ENCODE measurements at places on chromosomes 2 and 18. TPM values are rescaled to one million over a fixed set of nuclear protein-coding genes. Genes with fewer than 3 reads are reported as not detected.

Gene FNDC4
- 0.10 TPM for total RNA-seq

Gene TRAK2
- total RNA-seq, result 24.7 TPM

Gene DLGAP1
- 0.36 TPM for total RNA-seq

Gene C18orf54
- 10.4 TPM for total RNA-seq

Gene SPIRE1
- 10.9 TPM for total RNA-seq

Gene TOGARAM2
- total RNA-seq, result 5.8 TPM

Gene FBXO36
- 0.42 TPM for total RNA-seq

Gene EVX2
- not detected for total RNA-seq

Gene ANKRD36
- 36.7 TPM for total RNA-seq

Gene CTLA4
- total RNA-seq, result 118 TPM

Gene TCF23
- total RNA-seq, result not detected

Gene UGT1A3
- not detected for total RNA-seq

Gene ATP8B1
- 0.16 TPM for total RNA-seq

Gene POTEJ
- total RNA-seq, result not detected

Gene PLGLB1
- 1.1 TPM for total RNA-seq

DNA sequence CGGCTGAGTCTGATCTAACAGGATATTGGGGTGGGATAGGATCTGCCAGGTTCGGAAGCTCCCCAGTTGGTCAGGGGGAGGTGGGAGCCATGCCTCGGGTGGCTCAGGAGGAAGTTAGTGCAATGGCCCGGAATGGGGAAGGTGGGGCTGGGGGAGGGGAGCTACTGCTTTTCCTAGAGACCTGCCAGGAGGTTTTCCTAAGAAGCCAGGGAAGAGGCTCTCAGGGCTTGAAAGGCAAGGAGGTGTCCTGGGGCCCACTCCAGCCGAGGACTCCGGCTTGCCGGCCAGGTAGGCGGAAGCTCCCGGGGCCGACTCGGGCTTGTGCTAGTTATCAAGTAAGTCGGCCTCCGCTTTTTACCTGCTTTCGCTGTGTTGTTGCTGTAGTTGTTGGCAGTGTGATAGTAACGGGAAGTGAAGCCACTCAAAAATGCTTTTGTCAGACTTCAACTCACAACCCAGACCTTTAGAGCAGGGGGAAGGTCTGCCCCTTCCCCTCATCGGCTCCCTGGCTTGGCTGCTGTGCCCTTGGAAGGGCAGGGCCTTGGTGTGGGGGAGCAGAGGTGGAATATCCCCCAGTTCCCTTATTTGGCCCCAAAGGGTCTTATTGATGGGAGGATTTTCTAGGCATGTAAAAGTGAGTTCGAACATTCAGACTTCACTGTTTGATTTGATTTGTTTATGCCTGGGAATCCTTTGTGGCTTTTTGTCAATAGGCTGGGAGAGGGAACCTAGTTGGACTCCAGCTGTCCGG is 5.4 kb downstream of the GDF7 start:
- DNase-seq, result no peak

DNA sequence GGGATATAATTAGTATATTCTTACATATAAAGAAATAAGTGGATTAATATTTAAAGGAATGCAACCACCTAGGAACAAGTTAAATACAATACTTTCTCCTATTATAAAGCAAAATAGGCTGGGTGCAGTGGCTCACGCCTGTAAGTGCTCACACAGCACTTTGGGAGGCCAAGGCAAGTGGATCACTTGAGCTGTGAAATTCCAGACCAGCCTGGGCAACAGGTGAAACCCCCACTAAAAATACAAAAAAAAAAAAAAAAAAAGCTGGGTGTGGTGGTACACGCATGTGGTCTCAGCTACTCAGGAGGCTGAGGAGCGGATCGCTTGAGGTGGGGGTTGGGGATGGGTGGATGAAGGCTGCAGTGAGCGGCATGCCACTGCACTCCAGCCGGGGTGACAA is 286.2 kb upstream of the EPC2 start:
- DNase-seq, result no peak

DNA sequence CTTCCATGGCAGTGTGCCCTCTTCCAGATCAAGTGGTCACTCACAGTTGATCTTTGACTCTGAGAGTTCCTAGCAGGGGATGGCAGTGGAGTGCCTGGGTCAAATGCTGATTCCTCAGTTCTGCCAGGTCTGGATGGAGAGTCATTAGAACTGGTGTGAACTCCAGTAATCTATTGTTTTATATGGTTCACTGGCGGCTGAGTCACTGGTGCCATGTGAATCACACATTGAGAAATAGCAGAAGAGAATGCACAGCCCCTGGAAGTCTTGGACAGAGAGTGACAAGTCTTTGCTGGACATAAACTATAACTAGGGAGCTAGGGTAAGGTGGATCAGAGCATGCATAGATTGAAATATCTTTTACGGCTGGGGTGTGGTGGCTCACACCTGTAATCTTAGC is 86.9 kb downstream of the EIF2AK3 start:
- no peak for DNase-seq

GRCh38 chr18:42436222-42436765 is 481.3 kb downstream of the PIK3C3 start:
- no peak for DNase-seq

- DNase-seq, result no peak
Observed at GRCh38 chr2:241123816-241124536, 21.9 kb upstream of the MTERF4 start.

GRCh38 chr2:190207930-190208329 is 111.7 kb downstream of the HIBCH start:
- no peak for DNase-seq

DNA sequence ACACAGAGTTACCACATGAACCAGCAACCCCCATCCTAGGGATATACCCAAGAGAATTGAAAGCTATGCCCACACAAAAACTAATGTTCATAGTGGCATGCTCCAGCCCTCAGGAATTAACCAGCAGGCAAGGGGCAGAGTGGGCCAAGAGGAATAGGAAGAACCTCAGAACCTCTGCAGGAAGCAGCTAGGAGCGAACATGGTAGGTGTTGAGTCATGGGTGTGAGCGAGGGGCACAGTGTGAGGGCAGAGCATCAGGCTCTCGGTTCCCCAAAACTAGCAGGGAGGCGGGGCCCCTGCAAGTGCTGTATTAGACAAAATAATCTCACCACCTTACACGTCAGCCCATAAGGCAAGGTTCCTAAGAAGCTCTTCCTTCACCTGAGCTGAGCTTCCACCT is 5.6 kb upstream of the RUFY4 start:
- no peak for DNase-seq

DNA sequence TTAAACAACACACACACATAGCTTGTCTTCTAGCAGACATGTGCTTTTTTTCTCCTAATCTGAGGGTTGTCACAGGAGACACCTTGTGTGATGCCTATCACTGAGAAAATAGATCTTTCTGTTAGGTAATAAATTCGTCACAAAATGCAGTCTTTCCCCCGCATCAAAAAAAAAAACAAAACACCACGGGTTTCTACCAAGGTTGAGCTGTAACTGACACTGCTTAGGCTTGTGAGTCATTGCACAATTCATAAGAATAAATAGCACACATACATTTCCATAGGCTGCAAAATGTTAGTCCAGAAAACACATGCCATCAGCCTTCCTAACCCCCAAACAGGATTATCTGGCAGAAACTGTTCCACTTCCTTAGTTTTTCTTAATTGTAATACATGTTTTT is 6.5 kb downstream of the TMEM163 start:
- no peak for DNase-seq

DNA sequence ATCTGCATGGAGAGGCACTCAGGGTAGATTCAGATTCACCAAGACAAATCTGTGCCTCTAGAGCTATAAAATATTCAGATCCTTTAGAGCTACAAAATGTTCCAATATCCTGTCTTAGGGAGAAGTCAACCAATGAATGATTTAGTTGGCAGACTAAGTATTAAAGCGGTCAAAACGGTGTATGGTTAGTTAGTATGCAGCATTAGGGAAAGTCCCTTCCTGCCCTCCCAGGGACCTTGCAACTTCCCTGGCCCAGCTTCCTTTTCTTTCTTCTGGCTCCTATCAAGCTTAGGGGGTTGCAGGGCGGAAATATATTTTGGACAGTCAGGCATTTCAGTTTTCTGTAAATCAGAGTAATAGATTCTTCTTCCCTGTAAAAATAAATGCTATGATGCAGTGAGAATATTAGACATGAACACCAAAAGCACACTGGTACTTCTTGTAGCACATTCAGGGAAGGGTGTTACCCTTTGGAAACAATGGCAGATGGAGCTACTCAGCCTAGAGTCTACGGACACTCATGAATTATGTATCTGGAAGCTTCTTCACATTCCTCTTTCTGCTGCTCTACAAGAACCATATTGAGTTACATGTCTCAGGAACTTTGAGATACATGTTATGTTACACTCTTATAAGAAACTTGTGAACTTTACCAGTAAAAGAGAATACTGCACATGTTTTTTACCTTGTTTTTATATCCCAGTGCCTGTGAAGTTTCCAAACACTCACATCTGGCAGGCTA is 45.7 kb downstream of the CCDC93 start:
- no peak for DNase-seq

DNA sequence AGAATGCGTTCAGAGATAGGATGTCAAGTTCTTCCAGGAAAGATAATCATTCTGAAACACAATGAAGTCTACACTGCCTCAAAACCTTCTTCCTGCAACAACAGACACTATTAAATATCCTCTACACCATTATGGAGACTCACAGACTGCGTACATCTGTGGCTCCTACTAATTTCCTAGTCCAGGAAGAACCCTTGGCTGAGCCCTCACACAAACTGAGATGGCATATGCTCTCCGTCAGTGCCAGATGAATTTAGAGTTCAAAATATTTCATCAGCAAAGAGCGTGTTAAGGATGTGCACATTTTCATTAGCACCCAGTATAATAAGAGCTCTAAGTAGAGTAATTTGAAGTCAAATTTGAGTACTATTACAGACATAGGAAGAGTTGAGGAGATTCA is 117.2 kb downstream of the TCF4 start:
- no peak for DNase-seq

DNA sequence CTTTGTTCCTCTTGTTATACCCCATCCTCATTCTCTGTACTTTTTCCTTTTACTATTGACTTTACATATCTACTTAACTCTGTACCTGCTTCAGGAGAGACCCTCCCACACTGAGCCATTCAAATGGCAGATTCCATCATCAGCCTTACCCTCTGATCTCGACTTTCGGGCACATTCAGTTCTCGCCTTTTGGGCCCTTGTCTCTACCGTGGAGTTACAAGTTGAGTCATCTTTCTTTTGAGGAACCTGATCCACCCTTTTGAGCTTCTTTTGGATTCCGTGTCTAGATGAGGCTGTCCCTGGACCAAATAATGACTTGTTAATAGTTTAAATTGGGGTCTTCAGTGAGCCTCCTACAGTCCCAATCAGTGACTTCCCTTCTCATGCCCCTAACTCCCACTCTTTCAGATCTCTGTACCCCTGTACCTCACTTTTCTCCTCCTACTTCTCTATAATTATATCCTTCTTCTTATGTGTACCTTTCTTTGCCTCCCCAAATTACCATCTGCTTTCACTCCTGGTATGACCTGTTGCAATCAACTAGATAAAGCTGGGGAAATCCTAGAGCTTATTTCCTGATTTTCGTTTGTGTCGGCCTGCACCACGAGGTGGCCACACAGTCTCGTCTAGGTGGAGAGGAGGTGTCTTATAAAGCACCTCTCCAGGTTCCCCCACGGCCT is 17.2 kb downstream of the SP110 start:
- no peak for DNase-seq

GRCh38 chr18:24801001-24801400 is 340.6 kb downstream of the HRH4 start:
- no peak for DNase-seq

DNA sequence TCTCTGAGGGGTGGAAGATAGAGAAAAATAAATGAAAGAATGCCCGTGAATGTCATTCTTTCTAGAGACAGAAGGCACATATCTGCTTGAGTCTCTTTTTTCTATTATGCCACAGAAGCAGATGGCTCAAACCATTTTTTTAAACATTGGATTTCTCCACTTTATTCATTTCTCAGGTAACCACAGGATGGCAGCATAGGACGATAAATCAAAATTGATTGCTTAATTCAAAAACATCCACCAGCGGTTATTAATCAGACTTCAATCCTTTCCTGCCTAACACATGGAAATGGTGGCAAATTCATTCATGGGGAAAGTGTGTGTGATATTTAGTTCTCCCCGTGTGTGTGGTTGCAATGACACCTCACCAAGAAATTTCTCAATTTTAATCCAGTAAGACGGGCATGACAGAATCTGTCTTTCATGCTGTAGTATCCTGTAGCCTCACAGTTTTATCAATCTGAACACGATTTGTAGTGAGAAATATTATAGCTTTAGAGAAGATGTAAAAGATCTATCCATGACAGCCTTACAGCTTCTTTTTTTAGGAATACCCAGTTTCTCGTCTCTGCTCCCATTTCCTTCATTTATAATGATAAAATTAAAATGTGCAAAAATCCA is 72.2 kb downstream of the DSC3 start:
- no peak for DNase-seq

DNA sequence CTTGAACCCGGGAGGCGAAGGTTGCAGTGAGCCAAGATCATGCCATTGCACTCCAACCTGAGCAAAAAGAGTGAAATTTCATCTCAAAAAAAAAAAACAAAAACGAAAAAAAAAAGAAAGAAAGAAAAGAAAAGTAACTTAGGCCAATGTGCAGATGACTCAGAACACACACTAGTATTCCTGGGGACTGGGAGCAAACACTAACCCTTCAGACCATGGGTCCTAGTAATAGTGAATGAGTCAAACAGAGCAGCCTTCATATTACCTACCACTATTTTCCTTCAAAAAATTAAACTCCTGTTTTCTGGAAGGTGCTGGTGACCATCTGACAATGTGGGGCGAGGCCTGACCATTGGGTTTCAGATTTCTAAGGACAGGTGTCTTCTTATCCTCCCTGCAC is 253.4 kb downstream of the PIEZO2 start:
- DNase-seq, result no peak

GRCh38 chr2:43132683-43133301 is 93.6 kb downstream of the ZFP36L2 start:
- no peak for DNase-seq

GRCh38 chr2:176098366-176099158 is 1.0 kb upstream of the HOXD12 start:
- DNase-seq, result no peak

DNA sequence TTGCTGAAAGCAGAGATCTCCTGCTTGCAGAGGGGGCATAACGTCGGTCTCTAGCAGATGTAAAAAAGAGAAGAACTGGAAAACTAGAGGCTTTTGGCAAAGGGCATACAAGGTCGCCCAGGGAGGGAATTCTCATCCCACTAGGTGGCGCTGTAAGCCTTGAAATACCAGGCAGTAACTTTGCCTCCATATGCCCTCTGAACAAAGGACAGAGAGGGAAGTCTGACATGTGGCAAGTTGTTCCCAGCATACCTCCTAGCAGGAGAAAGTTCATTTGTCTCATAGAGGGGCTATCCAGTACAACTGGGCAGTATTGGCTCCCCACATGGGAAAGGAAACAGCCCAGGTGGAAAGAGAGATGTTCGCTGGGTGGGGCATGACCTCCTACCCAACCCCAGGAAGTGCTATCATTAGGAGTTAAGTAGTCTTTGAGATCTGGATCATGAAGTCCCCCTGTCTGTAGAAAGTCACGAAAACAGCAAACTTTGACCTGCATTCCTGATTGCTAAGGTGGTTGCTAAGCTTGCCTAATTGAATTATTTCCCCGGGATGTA is 39.9 kb downstream of the STK17B start:
- peak; percentile 41 for DNase-seq

- no peak for DNase-seq
Observed at GRCh38 chr2:102421890-102422759, 835 bp upstream of the IL18RAP start.

GRCh38 chr2:233699424-233700027 is 6.8 kb downstream of the UGT1A6 start:
- DNase-seq, result no peak
